ENCODE measurements at places on chromosomes 3 and 15.

- no peak for DNase-seq
Observed at GRCh38 chr3:96994988-96995387, 180.6 kb downstream of the EPHA6 start.

- no peak for DNase-seq
Observed at GRCh38 chr15:87577336-87577735, 679.2 kb downstream of the NTRK3 start.

- DNase-seq = no peak
Observed at GRCh38 chr15:71756599-71757352, 53.6 kb upstream of the NR2E3 start.

- DNase-seq = no peak
Observed at GRCh38 chr3:175957427-175957826, 1098.3 kb downstream of the NAALADL2 start.

- no peak for DNase-seq
Observed at GRCh38 chr3:56144805-56145204, 323.5 kb downstream of the ERC2 start.

GRCh38 chr3:98600412-98601095 lies 7.1 kb upstream of the CPOX start:
- no peak for DNase-seq

DNA sequence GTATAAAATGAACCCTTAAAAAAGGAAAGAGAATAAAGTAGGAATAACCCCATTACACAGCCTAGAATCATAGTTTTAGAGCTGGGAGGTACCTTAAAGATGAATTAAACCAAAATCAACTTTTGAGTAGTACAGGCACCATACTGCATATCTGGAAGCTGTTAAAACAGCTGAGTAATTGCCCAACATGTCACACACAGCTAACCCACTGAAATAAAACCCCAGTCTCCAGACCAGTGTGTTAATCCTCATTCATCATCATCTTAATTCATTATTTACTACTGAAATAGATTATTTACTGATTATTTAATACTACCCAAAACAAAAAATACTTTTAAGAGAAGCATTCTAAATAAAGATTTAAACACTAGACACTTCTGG lies 52.8 kb downstream of the GPR160 start:
- DNase-seq = no peak

DNA sequence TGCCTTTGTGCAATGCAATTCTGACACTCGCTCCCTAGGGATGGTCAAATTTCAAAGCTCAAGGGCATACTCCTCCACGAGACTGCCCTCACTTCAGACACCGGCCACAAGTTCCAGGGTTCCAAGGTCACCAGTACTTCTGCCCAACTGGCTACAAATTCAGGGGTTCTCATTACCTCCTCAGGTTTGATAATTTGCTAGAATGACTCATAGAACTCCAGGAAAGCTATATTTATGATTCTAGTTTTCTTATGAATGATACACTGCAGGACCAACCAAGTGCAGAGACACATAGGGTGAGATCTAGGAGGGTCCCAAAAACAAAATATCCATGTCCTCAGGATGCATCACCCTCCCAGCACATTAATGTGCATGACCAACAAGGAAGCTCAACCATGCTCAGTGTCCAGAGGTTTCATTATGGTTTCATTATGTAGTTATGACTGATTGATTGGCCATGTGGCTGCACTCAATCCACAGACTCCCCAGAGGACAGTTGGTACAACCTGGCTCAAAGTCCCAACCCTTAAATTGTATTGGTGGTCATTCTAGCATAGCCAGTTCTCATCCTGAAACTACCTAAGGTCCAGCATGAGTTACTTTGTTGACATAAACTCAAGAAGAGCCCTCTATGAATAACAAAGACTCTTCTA lies 170.4 kb upstream of the LRRN1 start:
- no peak for DNase-seq

GRCh38 chr3:120369037-120369467 lies 19.9 kb upstream of the LRRC58 start:
- no peak for DNase-seq

DNA sequence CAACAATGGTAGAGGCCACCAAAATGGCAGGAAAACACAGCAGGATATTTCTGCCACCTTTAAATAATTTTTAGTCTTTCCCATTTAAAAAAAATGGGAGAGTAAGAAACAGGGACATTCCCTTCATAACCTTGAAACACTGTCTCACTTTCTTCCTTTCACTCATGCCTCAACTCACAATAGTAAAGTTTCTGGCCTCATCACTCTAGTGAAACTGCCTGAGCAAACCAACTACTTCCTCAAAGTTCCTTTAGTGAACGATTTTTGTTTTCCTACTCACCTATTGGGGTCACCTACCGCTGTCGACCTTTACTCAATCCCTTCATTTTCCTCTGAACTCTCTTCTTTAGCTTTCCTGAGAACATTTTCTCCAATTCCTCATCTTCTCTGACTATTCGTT lies 33.0 kb downstream of the SHC4 start:
- DNase-seq = no peak

- DNase-seq = no peak
Observed at GRCh38 chr3:62888180-62888579, 13.0 kb upstream of the CADPS start.

Measured in T-helper 22 cell (primary cell).